ENCODE measurements at places on chromosomes 4 and X. TPM values are rescaled to one million over a fixed set of nuclear protein-coding genes. Genes with fewer than 3 reads are reported as not detected.

WWC2 gene
- total RNA-seq = 19.6 TPM

DGAT2L6 gene
- not detected for total RNA-seq

APEX2 gene
- total RNA-seq = 17.5 TPM

RXFP1 gene
- total RNA-seq = not detected

CTAG1B gene
- total RNA-seq = not detected
